ENCODE measurements at places on chromosomes 3 and 15.

- no peak for DNase-seq
Observed at GRCh38 chr15:61517776-61518175, 288.7 kb upstream of the RORA start.

DNA sequence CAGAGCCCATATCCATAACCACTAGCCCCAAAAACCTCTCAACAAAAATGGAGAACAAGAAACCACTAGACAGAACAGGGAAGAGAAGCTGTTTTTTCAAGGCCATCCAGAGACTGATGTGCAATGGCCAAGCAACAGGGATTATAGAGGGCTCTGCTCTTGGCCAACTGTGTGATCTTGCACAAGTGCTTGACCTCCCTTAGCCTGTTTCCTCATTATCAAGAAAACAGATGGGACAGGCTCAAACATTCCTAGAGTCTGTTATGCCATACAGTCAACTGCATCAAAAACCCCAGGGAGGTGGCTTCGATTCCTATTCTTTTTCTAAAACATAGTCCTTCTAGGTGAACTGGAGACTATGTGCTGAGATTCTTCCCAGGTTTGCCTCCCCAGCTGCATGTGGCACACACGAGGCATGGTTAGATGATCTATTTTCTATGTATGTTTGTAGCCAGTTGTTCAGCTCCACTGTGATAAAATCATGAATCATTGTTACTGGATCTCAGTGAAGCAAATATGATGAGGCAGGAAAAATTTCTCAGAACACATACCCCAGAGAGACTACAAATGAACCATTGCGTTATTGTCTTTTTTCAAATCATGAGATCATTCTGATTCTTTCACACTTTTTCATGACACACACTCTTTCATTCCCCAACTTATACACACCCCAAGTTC, 132.9 kb upstream of the TGFBR2 start:
- DNase-seq, result no peak

DNA sequence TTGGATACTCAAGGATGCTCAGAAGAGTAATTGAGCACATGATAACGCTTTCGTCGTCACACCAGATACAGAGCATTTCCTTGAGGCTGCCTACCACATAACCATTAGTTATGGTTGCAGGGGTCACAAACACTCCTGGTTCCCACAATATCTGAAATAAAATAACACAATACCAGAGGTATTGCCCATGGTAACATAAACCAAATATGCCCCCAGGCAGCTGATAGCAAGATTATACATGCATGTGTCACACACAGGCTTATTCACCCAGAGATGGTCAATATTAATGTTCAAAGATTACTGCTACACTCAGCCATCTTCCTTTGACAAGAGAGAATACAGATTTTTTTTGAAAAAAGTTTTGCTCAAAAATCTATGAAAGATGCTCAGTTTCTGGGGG, 7.3 kb downstream of the RPL39L start:
- DNase-seq, result no peak

DNA sequence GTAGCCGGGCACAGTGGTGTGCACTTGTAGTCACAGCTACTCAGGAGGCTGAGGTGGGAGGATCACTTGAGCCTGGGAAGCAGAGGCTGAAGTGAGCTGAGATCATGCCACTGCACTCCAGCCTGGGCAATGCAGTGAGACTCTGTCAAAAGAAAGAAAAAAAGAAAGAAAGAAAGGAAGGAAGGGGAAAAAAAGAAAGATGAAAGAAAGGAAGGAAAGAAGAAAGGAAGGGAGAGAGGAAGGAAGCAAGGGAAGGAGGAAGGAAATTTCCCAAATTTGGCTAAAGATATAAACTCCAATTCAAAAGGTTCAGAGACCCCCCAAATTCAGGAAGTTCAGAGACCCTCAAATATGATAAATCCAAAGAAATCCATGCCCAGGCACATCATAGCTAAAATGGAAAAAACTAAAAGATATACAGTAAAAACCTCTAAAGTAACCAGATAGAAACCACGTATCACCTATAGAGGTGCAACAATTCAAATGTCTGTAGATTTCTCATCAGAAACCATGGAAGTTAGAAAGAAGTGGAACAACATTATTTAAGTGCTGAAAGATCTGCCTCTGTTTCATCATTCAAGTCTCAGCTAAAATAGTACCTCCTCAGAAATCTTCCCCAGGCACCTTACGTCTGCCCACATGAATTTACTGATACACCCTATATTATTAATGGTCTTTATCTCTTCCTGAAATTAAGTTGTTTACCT, 10.7 kb downstream of the DET1 start:
- no peak for DNase-seq

GRCh38 chr3:103319912-103320311, 885.1 kb downstream of the ZPLD1 start:
- DNase-seq, result no peak

DNA sequence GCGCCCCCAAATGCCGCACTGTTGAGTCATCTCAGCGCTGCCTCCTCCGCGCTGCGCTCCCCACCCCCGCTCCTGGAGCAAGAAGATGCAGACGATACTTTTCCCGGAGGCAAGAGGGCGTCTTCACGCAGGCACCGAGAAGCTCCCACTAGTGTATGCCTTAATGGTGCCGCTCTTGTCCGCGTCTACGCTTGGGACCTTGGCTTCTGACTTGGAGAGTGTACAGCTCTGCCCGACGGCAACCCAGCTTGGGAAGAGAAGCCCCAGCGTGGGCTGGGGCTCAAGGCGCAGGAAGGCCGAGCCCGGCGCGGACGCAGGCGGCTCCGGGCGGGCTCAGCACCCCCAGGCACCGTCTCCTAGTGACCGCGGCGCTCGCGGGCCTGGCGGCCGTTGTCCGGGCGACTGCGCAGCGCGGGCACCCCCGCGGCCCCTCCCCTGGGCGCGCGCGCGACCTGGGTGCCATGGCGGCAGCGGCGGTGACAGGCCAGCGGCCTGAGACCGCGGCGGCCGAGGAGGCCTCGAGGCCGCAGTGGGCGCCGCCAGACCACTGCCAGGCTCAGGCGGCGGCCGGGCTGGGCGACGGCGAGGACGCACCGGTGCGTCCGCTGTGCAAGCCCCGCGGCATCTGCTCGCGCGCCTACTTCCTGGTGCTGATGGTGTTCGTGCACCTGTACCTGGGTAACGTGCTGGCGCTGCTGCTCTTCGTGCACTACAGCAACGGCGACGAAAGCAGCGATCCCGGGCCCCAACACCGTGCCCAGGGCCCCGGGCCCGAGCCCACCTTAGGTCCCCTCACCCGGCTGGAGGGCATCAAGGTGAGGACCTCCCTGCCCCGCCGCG, at the start of gene P4HTM:
Gene P4HTM (plus strand): TSS at position 446 of the 840 bp plus-strand sequence. CDS start 16 bp downstream, at position 462.
- no peak for DNase-seq

- no peak for DNase-seq
Observed at GRCh38 chr3:132064114-132064513, 29.3 kb upstream of the CPNE4 start.

DNA sequence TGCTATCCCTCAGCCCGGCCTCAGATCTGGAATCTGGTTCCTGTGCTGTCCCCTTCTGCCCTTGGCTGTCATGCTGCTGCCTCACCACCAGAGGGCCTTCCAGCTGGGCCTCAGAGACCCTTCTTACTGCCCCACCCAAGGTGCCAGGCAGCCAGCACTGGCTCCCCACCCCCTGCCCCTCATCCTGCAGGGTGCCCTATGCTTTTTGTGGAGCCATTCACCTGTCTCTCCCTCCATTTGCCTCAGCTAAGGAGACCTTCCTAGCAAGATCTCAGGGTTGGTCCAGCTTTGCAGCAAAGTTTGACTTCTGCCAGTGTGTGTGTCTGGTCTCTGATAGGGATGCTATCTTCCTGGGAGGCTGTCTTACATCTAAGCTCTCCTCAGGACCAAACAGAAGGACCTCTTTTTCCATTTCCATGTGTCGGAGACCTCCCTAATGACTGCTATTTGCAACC, 1.9 kb upstream of the VWA5B2 start:
- DNase-seq, result no peak

DNA sequence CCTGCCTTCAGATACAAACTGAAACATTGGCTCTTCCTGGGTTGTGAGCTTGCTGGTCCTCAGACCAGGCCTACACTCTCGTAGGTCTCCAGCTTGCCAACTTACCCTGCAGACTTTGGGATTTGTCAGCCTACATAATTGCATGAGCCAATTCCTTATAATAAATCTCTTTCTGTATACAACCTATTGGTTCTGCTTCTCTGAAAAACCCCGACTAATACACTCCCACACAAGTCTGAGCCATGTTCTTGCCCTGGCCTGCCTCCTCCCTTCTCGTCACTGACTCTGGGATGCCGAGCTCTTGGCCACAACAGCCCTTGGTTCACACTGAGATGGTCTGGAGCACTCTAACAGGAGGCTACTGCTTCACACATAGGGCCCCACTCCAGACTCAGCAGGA, 9.5 kb downstream of the CYP19A1 start:
- no peak for DNase-seq

Measured in NCI-H1048 (cell line).